Activated CD8-positive, alpha-beta memory T cell treated with anti-CD3 and anti-CD28 coated beads for 48 hours (primary cell): ENCODE measurements at places on chromosomes 7 and 10.

DNA sequence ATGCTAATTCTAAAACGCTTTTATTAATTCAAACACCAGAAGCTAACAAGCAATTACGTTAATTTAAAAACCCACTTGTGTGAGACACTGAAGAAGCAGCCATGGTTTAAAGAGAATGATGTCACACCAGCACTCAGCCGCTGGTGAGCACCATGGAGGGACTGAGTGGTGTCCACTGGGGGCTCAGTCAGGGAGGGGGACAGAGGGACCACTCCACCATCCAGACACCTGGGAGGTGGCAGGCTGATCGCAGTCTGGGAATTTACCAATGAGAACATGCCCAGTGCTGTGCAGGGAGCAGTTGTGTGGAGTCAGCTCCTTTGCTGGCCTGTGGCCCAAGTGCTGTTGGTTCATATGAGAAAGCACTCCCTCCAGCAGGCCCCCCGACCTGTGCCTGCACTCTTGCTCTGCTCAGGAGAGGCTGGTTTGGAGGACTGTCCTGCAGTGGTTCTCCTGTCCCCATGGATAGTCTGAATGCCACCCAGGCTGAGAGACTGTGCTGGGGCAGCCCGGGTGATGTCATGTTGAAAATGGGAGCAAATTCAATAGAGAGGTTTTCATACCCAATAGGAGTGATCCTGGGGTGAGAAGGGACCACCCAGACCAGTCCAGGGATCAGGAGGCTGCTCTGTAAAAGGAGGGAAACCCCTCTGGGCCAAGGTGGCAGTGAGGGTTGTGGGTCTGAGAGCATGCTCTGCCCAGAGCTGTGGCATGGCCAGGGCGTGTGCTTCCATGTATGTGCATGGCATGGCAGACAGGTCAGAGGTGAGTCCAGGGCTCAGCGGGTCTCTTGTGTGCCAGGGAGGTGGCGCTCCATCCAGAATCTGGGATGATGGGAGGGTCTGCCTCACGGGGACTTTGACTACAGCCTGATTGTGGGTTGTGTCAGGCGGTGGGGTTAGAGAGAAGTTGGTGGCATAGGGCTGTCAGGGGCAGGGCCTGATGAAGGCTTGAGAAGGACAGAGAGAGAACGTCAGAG lies 12.7 kb downstream of the ADCY1 start:
- no peak for DNase-seq

GRCh38 chr7:152615031-152615741 lies 60.8 kb downstream of the XRCC2 start:
- DNase-seq = no peak

GRCh38 chr10:15088428-15089261 lies at the start of gene ACBD7:
Gene ACBD7, minus strand, starts transcription at chr10:15088776. Its CDS starts 48 bp downstream, at chr10:15088728.
- DNase-seq = peak; percentile 63

GRCh38 chr10:13143766-13144165 lies 17.6 kb upstream of the MCM10 start:
- DNase-seq = no peak

- no peak for DNase-seq
These were observed 351.8 kb upstream of the SORCS1 start for GRCh38 chr10:107516349-107516748.

DNA sequence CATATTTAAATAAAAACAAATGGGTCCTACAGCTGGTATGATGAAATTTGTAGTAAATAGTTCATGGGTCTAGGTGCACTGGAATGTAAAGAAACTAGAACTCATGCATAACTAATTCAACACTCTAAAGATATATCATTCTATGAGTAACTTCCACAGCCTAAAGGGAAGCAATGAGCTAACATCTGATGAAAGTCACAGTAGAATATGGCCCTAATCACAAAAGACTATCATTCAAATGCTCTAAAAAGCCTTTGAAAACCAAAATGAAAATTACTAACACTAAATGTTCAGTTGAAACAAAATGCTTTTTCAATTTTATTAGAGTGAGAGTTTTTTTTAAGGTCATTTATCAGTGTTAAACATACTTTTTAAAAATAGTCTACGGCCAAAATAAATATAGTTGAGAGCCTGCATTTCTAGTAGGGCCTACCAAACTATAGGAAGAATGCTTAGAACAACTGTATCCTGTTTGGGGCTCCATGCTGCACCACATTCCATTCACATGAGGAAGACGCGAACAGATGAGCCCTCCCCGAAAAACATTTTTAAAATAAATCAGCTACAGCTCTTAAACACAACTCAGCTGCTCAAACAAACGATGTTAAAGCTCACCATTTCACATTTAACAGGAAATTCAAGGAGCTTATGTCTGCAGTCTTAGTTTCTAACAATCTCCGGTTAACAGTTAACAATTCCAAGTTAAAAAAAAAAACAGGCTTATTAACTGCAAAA lies 134.5 kb downstream of the NRBF2 start:
- DNase-seq = no peak

DNA sequence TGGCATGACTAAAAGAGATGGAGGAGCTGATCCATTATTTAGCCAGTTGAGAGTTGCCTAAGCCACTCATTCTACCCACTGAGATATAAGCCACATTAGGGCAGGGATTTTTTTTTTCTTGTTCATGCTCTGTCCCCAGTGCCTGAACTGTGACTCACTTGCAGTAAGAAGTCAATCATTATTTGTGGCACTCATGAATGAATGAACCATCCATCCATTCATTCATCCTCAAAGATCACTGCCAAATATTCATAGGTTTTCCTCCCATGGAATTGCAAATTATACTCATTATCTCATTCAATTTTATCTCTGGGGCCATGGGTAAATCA lies 22.8 kb upstream of the ARID5B start:
- no peak for DNase-seq

DNA sequence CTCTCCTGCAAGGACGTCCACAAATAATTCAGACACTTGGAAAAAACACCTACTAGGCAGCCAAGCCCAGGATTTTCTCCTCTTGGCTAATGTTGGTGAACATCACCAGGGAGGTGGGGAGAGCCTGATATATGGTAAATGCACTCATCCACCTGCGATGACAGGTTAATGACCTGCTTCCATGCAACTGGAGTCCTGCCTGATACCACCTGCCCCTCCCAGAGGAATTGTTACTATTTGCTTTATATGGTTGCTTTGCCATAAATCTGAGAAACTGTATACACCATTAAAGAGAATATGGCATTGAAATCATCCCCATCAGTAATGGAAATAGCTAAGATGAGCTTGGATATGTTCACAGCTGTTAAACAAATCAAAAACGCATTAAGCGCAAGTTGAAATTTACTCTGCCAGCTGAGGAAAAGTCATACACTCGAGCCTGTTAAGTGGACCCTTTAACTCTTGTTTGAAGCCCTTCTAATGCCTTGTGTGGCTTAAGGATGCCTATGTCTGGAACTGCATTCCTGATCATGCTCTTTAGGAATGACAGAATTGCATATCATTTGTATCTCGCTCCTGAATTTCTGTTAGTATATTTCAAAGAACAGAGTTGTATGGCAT lies 208.3 kb downstream of the PRPF18 start:
- no peak for DNase-seq

GRCh38 chr10:119817991-119818888 lies 54.4 kb downstream of the MCMBP start:
- DNase-seq = no peak

GRCh38 chr7:85498031-85498430 lies 311.2 kb upstream of the SEMA3D start:
- DNase-seq = no peak

GRCh38 chr10:119205894-119206602 lies 1.3 kb upstream of the GRK5 start:
- DNase-seq = peak; percentile 28

- no peak for DNase-seq
These were observed at the start of gene NMT2 for GRCh38 chr10:15168291-15168785. Gene NMT2, minus strand, starts transcription at chr10:15168693. Its CDS starts 81 bp downstream, at chr10:15168612.

DNA sequence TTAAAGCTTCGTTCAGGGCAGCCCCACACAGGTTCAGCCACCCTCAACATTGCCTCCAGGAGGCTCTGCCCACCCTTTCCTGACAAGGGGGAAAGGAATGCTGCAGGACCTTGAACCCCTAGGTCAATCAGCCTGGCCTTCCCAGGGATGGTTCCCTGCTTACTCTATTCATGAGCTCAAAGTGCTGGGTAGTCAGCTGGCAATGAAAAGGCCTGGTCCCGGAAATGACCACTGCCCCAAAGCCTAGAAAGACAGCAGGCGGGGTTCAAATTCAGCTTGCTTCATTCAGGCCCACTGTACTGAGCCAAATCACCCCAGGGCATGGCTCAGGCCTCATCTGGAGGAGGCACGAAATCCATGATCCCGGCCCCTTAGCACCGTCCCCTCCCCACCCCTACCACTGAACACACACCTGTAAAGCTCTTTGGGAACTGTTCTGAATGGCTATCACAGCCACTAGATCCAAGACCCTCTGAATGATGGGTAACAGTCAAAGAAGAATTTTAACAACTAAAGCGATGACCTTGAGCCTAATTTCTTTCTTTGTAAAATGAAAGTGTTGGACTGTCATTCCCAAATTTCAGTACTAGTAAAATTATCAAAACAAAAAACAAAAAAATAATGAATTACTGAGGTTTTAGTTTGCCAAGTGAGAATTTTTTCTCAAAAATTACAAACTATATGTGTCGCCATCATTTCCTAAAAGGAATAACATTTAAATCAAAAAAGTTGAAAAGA lies 1.0 kb downstream of the URGCP start:
- DNase-seq = no peak

GRCh38 chr10:115417585-115418265 lies 324.6 kb downstream of the ATRNL1 start:
- DNase-seq = no peak

DNA sequence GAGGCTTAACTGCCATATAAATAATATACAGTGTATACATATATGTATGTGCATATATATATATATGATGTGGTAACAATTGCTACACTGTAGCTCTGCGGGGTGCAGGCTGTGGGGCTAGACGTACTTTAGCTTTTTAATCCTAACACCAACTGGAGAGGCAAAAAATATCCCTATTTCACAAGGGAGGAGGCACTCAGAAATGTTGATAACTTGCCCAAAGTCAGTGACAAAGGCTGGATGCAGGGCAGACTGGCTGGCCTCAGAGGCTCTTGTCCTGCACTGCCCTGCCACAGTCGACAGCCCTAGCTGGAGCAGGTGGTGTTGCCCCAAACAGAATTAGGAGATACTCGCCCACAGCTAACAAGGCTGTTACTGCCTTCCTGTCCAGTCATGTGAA lies 1.5 kb upstream of the RELN start:
- DNase-seq = no peak
